ENCODE measurements at places on chromosomes 1 and 21.

- DNase-seq, result no peak
These were observed 61.9 kb downstream of the TBCE start for GRCh38 chr1:235429143-235429542.

- no peak for DNase-seq
These were observed 85.2 kb upstream of the TMPRSS2 start for GRCh38 chr21:41593051-41593759.

DNA sequence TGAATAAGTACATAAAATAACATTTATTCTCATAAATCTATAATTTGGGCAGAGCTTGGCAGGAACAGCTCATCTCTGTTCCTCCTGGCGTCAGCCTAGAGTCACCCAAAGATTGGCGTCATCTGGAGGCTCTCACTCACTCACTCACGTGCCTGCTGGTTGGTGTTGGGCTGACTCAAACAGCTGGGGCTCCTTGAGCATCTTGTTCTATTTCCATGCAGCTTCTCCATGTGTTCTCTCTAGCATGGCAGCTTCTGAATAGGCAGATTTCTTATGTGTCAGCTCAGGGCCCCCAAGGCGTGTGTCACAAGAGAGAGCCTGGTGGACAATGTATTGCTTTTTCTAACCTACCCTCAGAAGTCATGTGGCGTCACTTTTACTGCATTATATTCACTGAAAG lies 70.6 kb upstream of the RAB3GAP2 start:
- DNase-seq, result no peak

DNA sequence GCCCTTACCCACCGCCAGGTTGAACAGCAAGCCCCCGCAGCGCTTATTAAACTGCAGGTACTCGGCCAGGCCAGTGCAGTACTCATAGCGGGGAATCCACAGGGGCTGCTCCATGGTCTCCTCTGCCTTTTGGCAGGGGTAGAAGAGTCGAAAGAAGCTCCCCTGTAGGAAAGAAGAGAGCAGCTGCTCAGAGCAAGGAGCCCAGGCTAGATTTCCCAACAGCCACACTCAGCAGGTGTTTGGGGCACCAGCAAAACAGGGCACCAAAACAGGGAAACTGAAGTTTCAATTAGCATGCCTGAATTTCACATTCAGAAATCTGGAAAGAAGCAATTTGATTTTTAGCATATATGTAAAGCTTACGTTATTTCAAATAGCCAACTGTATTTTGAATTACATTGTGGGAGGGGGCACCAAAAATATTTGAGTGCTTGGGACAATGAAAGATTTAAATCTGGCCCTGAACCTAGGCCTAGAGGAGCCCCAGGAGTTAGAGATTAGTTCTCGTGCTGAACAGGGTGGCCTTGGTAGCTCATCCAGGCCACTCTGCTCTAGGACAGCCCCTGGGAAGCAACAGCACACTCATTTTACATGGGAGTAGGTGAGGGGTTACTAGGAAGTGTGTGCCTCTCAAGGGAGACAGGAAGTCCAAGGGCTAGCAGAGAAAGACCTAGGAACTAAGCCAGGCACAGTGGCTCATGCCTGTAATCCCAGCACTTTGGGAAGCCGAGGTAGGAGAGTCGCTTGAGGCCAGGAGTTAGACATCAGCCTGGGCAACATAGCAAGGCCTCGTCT lies 8.2 kb downstream of the PAFAH2 start:
- DNase-seq, result no peak

GRCh38 chr1:22252251-22252650 lies 109.4 kb upstream of the WNT4 start:
- no peak for DNase-seq

DNA sequence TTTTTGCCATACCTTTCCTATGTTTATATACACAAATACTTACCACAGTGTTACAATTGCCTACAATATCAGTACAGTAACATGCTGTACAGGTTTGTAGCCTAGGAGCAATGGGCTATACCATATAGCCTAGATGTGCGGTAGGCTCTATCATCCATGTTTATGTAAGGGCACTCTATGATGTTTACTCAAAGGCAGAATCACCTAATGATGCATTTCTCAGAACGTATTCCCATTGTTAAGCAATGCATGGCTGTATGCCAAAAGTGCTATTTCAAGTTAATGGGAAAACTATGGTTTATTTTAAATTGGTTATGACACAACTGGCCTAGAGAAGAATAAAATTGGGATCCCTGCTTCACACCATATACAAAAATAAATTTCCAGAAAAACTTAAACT lies 36.9 kb upstream of the DISP1 start:
- DNase-seq, result no peak

DNA sequence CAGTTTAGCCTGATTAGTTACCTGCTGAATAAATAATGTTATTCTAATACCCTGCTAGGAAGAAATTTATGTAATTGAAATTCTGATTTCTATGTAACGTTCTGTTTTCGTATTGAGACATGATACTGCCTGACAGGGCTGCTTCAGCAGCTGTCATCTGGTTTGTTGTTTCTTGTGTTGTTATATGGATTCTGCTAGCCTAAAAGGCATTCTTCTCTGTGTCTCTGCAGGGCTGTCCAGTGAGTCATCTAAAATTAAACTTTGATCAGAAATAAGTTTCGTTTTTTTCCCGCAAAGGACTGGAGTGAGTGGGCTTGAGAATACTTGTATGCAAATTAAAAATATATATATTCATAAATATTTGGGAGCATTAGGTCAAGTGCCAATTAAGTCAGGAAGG lies 93.0 kb downstream of the DYRK1A start:
- no peak for DNase-seq

GRCh38 chr1:64100791-64101190 lies 102.6 kb upstream of the UBE2U start:
- no peak for DNase-seq

GRCh38 chr1:64733581-64734286 lies 11.1 kb upstream of the RAVER2 start:
- DNase-seq, result peak; percentile 21

DNA sequence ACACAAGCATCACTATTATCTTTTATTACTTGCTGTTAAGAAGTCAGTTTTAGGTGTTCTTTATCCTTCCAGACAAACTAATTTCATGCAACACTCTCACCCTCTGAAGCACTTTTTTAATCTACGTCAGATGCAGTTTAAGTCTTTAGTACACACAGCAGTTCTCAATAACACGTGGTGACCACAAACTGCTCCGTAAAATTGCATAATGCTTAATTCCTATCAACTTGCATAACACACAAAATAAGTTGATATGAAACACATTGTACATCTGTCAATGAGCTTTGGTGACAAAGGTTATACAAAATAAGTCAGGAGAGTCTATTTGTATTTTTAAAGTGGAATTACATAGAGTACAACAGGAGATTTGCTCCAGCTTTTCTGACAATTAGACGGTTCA lies 140.9 kb upstream of the ETS2 start:
- DNase-seq, result peak; percentile 5

GRCh38 chr1:246608616-246609376 lies 42.5 kb downstream of the CNST start:
- DNase-seq, result peak; percentile 66

DNA sequence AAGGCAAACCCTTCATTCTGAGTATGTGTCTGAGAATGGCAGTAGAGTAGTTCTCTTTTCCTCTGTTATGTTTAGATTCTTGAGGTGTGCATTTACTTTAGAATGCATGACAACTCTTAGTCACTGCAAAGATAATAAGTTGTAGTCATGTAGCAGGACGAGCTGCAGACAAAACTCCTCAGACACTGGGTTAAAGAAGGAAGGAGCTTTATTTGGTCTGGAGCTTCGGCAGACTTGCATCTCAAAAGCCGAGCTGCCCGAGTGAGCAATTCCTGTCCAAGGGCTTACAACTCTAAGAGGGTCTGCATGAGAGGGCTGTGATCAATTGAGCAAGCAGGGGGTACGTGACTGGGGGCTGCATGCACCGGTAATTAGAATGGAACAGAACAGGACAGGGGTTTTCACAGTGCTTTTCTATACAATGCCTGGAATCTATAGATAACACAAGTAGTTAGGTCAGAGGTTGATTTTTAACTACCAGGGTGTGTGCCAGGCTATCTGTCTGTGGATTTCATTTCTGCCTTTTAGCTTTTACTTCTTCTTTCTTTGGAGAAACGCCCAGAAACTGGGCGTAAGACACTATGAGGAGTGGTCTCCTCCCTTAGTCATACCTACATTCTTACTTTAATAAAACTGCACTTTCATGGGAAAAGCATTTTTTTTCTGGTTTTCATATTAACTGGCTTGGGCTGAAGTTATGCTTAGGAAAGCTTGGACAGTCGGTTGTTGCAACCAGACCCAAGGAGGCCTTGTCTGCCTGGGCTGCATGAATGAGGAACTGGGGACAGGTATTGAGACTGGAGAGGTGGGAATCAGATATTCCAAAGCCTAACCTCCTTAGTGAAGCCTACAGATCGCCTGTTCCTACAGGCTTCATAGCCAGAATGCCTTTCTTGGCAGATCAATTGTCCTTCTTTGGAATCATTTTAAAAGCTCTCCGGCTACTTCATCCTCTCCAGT lies 115.1 kb downstream of the RHOU start:
- DNase-seq, result no peak

- DNase-seq, result no peak
These were observed 594 bp downstream of the HDGF start for GRCh38 chr1:156750711-156751450.

- DNase-seq, result no peak
These were observed 286.0 kb downstream of the HLX start for GRCh38 chr1:221164951-221165838.

DNA sequence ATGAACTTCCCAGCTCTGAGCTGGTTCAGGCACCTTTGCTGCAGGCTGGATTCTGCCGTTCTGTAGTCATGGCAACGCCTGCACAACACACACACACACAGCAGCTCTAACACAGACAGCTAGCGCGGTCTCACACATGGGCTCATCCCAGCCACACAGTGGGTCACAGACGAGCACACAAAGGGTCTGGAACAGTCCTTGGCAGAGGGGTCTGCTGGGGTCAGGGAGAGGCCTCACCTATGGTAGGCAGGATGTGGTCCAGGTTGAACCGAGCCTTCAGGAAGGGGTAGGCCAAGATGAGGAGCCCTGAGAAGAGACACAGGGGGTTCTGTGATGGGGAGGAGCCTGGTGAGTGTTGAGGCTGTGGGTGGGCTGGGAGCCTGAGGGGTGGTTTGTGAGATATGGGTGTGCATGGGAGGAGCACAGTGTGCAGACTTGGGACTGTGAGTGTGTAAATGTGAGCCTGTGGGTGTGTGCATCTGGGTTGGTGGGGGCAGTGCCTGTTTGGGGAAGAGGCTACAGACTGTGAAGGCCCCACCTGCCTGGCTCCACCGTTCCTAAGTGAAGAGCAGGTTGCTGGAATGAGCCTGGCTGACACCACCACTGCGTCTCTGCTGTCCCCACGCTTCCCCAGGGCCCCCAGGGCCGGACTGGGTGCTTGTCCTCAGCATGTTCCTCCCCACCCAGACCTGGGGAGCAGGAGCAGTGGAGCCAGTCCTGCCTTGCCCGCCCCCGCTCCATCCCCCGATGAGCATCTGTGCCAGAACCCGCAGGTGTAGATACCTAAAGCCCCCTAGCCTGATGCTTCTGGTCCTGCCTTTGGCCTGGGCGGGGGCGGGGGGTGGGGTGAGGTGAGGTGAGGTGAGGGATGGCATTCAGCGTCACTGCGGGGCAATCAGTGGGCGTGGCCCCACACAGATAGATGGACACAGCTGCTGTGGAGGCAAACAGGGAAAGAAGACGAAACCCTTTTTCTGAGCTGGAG lies 1.5 kb downstream of the KNCN start:
- DNase-seq, result no peak

DNA sequence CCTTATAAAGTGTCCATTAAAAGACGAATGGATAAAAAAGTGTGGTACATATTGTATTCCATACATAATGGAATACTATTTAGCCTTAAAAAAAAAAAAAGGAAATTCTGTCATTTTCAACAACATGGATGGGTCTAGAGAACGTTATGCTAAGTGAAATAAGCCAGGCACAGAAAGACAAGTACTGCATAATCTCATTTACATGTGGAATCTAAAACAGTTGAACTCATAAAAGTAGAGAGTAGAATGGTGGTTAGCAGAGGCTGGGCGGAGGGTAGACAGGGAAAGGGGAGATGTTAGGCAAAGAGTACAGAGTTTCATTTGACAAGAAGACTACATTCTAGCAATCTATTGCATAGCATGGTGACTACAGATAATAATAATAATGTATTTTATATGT lies 2.6 kb downstream of the CTSS start:
- no peak for DNase-seq

GRCh38 chr1:202189918-202190715 lies 3.5 kb upstream of the LGR6 start:
- no peak for DNase-seq

DNA sequence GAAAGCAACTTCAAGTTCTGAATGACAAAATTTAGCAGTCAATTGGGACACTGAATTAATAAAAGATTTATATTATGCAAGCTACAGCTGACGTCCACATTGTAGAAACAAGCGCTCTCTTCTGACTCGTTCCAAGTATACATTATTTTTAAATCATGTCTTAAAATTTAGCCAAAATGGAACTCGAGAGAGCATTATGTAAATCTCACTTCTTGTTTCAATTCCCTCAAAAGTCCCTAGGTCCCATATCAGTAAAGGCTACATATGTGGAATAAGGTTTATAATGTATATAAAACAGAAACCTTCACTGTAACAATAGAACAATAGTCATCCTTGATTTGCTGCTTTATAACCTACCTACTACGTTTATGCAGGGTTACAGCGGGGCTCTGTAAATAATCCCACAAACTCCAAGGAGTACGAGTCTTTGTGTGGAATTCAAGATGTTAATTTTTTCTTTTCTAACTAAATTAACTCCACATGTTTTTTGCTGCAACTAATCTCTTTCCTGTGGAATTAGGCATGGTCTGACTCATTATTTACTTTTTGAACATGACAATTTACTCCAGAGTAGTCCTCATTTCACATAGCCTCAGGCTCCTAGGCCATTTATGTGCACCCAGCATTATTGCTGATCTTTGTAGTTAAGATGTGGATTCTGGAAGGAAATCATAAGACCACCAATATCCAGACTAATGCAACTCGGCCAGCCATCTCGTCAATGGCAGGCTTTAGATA lies 785.1 kb downstream of the LTN1 start:
- peak; percentile 37 for DNase-seq

DNA sequence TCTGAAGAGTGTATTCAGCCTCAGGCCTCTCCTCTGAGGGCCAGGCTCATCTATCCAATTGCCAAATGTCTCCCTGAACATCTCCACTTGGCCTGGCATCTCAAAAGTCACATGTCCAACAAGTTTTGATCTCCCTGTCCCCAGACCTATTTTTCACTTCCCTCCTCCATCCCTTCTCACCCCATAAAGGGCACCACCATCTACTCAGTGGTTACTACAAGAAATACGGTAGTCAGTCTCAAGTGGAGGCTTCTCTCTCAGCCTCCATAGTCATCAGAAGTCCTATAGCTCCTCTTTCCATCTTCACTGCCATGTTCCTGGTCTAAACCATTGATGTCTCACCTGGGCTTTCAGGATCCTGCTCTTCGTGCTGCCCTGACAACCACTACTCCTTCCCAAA lies 82.5 kb upstream of the EDN2 start:
- DNase-seq, result no peak

GRCh38 chr1:204450461-204451257 lies 39.0 kb upstream of the PPP1R15B start:
- no peak for DNase-seq

DNA sequence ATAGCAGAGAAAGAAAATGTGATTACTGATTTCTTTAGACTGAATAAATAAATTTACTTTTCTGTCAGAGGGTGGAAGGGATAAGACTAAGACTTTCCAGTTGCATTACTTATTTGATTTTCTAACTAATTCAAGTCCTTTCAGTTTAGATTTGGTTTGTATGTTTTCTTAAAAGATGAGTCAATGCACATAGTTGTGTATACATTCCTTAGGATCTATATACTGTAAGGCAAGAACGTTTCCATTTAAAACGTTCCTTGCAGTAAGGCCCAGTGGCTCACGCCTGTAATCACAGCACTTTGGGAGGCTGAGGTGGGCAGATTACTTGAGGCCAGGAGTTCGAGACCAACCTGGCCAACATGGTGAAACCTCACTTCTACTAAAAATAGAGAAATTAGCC lies 14.5 kb upstream of the SERTAD4 start:
- no peak for DNase-seq

All from AG04449 (cell line).